ENCODE measurements at places on chromosomes 11 and 22. TPM values are rescaled to one million over a fixed set of nuclear protein-coding genes. Genes with fewer than 3 reads are reported as not detected.

The CARD10 gene
- total RNA-seq: 32.1 TPM

The TYR gene
- not detected for total RNA-seq

The CDCA5 gene
- 12.5 TPM for total RNA-seq

The WNT7B gene
- total RNA-seq: not detected

The RIMBP3C gene
- total RNA-seq: 0.39 TPM

The PHRF1 gene
- 41.4 TPM for total RNA-seq

The LMO1 gene
- total RNA-seq: not detected

The DAGLA gene
- total RNA-seq: 3.1 TPM

The DGCR6 gene
- total RNA-seq: 0.59 TPM

The OR5T2 gene
- not detected for total RNA-seq

The LIN7C gene
- 57.7 TPM for total RNA-seq

The TSSK2 gene
- total RNA-seq: not detected

The IL17RA gene
- 7.2 TPM for total RNA-seq

The CHADL gene
- total RNA-seq: 0.37 TPM

The LRRC4C gene
- total RNA-seq: not detected
